ENCODE measurements at places on chromosomes 6 and 20.

GRCh38 chr20:3767110-3767426, 485 bp downstream of the ADISSP start:
- no peaks in the 10 kb centered on the region for H3K27me3 ChIP-seq
- no peak for DNase-seq
- no peaks in the 10 kb centered on the region for H3K36me3 ChIP-seq
- H3K4me3 ChIP-seq, result peak overlapping the region; percentile 89
- H3K27ac ChIP-seq, result no peak overlapping the region
- peaks cover 24% of the 10 kb centered on the region for H3K4me1 ChIP-seq

GRCh38 chr6:53251033-53251672, 97.6 kb downstream of the ELOVL5 start:
- H3K4me1 ChIP-seq, result no peaks in the 10 kb centered on the region
- no peaks in the 10 kb centered on the region for H3K36me3 ChIP-seq
- H3K4me3 ChIP-seq, result no peak overlapping the region
- no peak overlapping the region for H3K27ac ChIP-seq
- H3K27me3 ChIP-seq, result no peaks in the 10 kb centered on the region

GRCh38 chr6:156878681-156879080, 101.5 kb downstream of the ARID1B start:
- H3K27me3 ChIP-seq, result no peaks in the 10 kb centered on the region
- no peak overlapping the region for H3K4me3 ChIP-seq
- H3K27ac ChIP-seq, result no peak overlapping the region
- no peak for DNase-seq
- peaks cover 21% of the 10 kb centered on the region for H3K4me1 ChIP-seq

DNA sequence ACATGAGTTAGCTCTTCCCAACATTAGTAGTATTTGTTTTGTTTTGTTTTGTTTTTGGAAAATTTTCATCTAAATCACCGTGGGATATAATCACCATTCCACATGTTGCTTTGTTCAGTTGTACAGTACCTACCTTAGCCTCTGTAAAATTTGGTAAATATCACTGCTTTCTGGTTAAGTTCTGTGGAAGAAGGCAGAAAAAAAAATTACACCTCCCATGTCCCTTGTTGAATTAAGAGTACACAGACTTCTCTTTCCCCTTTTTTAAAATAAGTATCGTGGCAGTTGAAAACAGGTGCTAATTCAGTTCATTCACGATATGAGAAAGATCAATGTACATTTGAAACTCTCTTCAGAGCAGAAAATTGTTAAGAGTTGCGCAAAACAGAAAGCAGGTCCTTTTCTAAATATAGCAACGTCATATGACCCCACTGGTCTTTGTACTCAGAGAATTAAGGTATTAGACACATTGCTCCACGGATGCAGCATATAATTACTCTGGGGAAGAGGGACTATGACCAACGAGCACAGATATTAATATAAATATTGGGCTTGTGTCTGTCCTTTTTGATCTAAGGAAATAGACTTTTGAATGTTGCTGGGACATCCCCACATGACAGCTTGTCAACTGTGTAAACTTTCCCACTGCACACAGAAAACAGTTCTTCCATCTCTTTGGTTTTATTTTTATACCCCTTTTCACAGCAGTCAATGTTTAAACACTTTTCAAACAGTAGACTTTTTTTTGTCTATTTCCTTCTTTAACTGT, 58.6 kb upstream of the ZNF217 start:
- H3K27ac ChIP-seq, result peak overlapping the region; percentile 99
- DNase-seq, result peak; percentile 93
- H3K4me3 ChIP-seq, result peak overlapping the region; percentile 30

GRCh38 chr6:28356666-28357020, 6.9 kb downstream of the ZKSCAN3 start:
- no peaks in the 10 kb centered on the region for H3K27me3 ChIP-seq
- no peak for DNase-seq
- no peaks in the 10 kb centered on the region for H3K36me3 ChIP-seq
- no peak overlapping the region for H3K4me3 ChIP-seq
- peaks cover 3% of the 10 kb centered on the region for H3K4me1 ChIP-seq
- no peak overlapping the region for H3K27ac ChIP-seq

GRCh38 chr6:146775220-146775619, 176.4 kb downstream of the ADGB start:
- no peaks in the 10 kb centered on the region for H3K27me3 ChIP-seq
- H3K27ac ChIP-seq, result no peak overlapping the region
- H3K4me3 ChIP-seq, result no peak overlapping the region

GRCh38 chr6:33865478-33866077, 61.8 kb upstream of the MLN start:
- no peak overlapping the region for H3K4me3 ChIP-seq
- H3K36me3 ChIP-seq, result no peaks in the 10 kb centered on the region
- H3K27me3 ChIP-seq, result no peaks in the 10 kb centered on the region
- H3K4me1 ChIP-seq, result peaks cover 34% of the 10 kb centered on the region

GRCh38 chr20:9149087-9149486, 80.2 kb downstream of the PLCB4 start:
- H3K36me3 ChIP-seq, result no peaks in the 10 kb centered on the region
- no peaks in the 10 kb centered on the region for H3K27me3 ChIP-seq
- H3K4me1 ChIP-seq, result no peaks in the 10 kb centered on the region
- H3K4me3 ChIP-seq, result no peak overlapping the region
- no peak overlapping the region for H3K27ac ChIP-seq

DNA sequence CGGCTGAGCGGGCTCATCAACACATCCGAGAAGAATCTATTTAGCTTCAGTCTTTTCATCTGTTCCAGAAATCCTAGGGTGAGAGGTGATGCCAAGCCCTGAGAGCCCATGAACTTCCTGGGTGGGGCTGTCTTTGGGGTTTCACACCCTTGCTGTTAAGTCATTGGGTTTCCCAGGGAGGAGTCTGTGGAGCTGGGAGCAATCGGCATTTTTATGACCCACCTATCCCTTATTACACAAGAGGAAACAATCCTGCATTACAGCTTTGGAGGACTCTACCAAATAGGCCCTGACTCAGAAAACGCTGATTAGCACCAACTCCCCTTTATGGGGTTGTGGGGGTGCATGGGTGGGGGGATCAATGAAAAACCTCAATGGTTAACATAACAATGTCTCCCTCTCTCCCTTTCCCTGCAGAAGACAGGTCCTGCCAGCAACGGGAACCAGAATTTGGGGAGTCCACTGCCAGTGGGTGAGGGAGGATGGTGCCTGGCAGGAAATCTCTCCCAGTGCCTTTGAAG, 46.3 kb downstream of the EZR start:
- H3K36me3 ChIP-seq, result peaks cover 76% of the 10 kb centered on the region
- no peaks in the 10 kb centered on the region for H3K27me3 ChIP-seq
- DNase-seq, result no peak

- no peaks in the 10 kb centered on the region for H3K4me1 ChIP-seq
- H3K36me3 ChIP-seq, result no peaks in the 10 kb centered on the region
- no peak overlapping the region for H3K4me3 ChIP-seq
- no peak for DNase-seq
These were observed 71.9 kb downstream of the OPN5 start for GRCh38 chr6:47853766-47854165.

GRCh38 chr6:24655215-24655614, 9.2 kb upstream of the KIAA0319 start:
- no peaks in the 10 kb centered on the region for H3K27me3 ChIP-seq
- no peak overlapping the region for H3K4me3 ChIP-seq
- no peak for DNase-seq
- H3K27ac ChIP-seq, result no peak overlapping the region
- H3K36me3 ChIP-seq, result peaks cover 2% of the 10 kb centered on the region

- H3K27ac ChIP-seq, result no peak overlapping the region
- H3K4me1 ChIP-seq, result no peaks in the 10 kb centered on the region
- DNase-seq, result no peak
These were observed 453.1 kb upstream of the SLC35B3 start for GRCh38 chr6:8888468-8888867.

GRCh38 chr6:122098201-122098678, 301.2 kb upstream of the HSF2 start:
- H3K4me3 ChIP-seq, result no peak overlapping the region
- no peaks in the 10 kb centered on the region for H3K36me3 ChIP-seq
- H3K27me3 ChIP-seq, result no peaks in the 10 kb centered on the region
- DNase-seq, result no peak
- H3K4me1 ChIP-seq, result no peaks in the 10 kb centered on the region
- H3K27ac ChIP-seq, result no peak overlapping the region

DNA sequence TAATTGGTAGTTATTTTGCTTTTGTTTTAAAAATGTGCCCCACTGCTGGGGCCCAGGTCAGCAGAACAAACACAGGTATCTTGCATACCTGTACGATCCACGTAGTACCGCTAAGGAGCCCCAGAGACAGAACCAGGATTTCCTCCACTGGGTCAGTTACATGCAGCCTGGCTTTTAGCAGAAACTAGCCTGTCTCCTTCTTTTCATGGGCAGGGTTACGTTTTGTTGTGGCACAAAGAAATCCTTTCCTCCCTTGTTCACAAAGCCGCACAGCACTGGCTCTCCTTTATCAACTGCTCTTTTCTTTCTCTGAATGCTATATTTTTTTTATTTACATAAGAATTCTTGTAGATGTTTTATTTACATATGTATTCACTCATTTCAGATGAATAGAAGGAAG, 190.3 kb upstream of the POU3F2 start:
- H3K27ac ChIP-seq, result no peak overlapping the region
- no peak for DNase-seq
- H3K27me3 ChIP-seq, result no peaks in the 10 kb centered on the region
- no peaks in the 10 kb centered on the region for H3K36me3 ChIP-seq
- H3K4me3 ChIP-seq, result no peak overlapping the region
- no peaks in the 10 kb centered on the region for H3K4me1 ChIP-seq

DNA sequence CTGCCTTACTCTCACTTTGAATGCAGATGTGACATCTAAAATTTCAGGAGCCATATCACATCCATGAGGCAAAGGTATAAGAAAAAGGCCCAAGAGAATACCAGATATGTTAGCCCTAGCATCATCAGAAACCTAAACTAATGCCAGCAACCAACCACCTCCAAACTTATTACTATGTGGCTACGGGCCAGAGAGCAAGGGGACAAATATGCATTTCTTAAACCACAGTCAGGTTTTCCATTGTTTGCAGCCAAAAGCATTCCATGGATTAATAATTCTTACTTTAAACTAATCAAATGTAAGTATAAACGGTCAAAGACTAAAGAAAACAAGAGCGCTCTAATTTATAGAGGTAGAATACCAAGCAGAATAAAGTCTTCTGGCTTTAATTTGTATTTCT, 84.7 kb downstream of the TASP1 start:
- H3K36me3 ChIP-seq, result no peaks in the 10 kb centered on the region
- no peak for DNase-seq
- no peaks in the 10 kb centered on the region for H3K27me3 ChIP-seq
- no peak overlapping the region for H3K4me3 ChIP-seq
- no peak overlapping the region for H3K27ac ChIP-seq

GRCh38 chr6:34145161-34146020, 496 bp downstream of the GRM4 start:
- no peaks in the 10 kb centered on the region for H3K36me3 ChIP-seq
- no peak for DNase-seq
- H3K4me1 ChIP-seq, result peaks cover 16% of the 10 kb centered on the region
- H3K4me3 ChIP-seq, result no peak overlapping the region
- peaks cover 18% of the 10 kb centered on the region for H3K27me3 ChIP-seq

DNA sequence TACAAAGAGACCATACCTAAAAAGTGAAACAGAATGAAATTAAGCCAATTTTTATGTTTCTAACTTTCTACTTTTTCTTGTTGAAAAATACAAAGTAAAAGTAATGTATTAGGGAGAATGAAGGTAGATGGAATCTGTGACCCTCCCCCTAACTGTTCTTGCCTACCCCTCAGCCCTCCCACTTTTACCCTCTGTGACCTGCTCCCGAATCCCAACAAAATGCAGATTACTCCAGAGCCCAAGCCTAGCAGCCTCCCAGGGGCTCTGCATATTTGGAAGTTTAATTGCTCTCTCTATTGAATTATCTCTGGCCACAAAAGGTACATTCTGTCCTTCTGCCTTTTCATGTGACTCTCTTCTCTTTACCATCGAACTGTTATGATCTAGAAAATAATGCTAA, 201.5 kb downstream of the PKHD1 start:
- no peak overlapping the region for H3K4me3 ChIP-seq
- no peak overlapping the region for H3K27ac ChIP-seq
- DNase-seq, result no peak
- H3K36me3 ChIP-seq, result no peaks in the 10 kb centered on the region

DNA sequence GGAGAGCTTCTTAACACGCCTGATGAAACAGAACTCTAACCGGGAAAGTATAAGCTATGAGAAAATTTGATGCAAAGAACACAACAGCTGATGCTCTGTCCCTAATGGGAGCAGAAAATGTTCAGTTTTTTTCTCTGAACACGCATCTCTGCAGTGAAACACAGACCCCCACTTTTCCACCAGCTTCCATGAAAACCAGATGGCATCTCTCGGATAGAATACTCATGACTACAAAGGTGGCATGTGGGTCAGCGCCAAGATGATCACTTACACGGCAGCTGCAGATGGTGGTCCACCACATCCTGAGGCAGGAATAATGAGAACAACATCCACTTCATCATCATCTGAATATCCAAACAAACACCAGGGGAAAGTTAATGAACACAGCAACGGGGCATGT, 85.2 kb upstream of the CNR1 start:
- H3K4me1 ChIP-seq, result no peaks in the 10 kb centered on the region
- no peaks in the 10 kb centered on the region for H3K27me3 ChIP-seq
- H3K4me3 ChIP-seq, result no peak overlapping the region
- H3K36me3 ChIP-seq, result no peaks in the 10 kb centered on the region
- no peak overlapping the region for H3K27ac ChIP-seq
- no peak for DNase-seq

DNA sequence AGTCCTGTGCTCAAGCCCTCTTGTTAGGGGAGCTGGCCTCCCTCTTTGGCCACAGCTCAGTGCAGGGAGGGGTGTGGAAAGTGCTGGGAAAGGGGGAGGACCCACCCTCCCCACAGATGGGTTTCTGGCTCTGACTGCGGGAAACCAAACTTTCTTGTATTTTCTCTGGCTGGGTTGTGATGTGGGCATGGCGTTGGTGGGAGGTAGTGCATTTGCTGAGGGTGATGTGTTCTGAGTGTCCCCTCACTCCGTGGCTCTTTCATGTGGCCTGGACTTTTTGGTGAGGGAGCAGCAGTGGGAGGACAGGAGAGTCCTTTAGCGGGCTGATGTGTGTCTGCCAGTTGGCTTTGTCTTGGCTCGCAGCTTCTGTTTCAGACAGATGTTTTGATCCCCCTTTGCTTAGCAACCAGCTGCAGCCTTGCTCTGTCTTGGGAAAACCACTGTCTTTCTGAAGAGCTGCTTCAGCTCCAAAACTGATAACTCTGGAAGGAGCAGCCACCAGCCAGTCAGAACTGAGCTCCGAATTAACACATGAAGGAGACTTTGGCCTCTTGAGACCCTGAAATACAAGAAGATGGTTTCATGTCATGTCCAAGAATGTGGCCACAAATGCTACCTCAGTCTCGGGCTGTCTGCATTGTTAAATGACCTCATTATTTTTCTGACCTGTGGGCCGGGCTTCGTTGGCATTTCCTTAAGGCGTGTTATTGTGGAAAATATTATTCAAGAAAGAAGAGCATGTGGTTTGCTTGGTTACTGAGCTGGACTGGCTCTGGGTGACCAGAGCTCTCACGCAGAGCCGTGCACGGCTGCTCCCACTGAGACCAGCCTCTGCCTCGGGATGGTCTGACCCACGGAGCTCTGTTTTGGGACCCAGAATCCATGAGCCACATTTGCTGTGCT, 21.5 kb downstream of the SYNJ2 start:
- peaks cover 4% of the 10 kb centered on the region for H3K4me1 ChIP-seq
- no peak overlapping the region for H3K27ac ChIP-seq
- DNase-seq, result no peak
- no peaks in the 10 kb centered on the region for H3K27me3 ChIP-seq

- H3K4me1 ChIP-seq, result no peaks in the 10 kb centered on the region
- no peaks in the 10 kb centered on the region for H3K27me3 ChIP-seq
- H3K27ac ChIP-seq, result no peak overlapping the region
- H3K36me3 ChIP-seq, result peaks cover 38% of the 10 kb centered on the region
- H3K4me3 ChIP-seq, result no peak overlapping the region
These were observed 14.0 kb downstream of the SPAG4 start for GRCh38 chr20:35629427-35630145.

Data from GM12878 (cell line).